ENCODE measurements at places on chromosomes 2 and 18. TPM values are rescaled to one million over a fixed set of nuclear protein-coding genes. Genes with fewer than 3 reads are reported as not detected.

LONRF2 gene
- total RNA-seq: not detected

QPCT gene
- 0.60 TPM for total RNA-seq

GRCh38 chr2:166625670-166626069, 131.6 kb upstream of the SCN7A start:
- no peak for DNase-seq

DNA sequence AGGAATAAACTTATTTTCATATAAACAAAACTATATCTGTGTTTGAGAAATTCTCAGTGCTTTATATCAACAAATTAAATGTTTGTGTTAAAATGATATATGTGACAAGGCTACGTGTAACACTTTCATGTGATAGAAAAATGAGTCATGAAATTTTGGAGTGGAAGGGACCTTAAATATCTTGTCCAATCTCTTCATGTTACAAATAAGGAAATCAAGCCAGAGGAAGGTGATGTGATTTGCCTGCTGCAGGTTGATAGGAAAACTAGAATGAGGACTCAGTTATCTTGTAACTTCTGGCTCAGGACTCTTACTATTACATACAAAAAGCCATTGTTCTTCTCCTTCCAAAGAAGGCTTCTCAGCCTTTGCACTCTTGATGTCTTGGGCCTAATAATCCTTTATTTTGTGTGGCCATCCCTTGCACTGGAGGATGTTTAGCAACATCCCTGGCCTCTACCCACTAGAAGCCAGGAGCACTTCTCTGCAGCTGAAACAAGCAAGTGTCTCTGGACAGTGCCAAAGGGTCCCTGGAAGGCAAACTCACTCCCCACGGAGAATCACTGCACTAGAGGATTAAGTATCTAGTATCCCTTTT, 43.0 kb upstream of the NARS1 start:
- DNase-seq: no peak

Data from lung microvascular endothelial cell (primary cell).